ENCODE measurements at places on chromosomes 1 and 21.
A peak's percentile ranks its signal among the peaks of the same experiment; 100 is the strongest.

GRCh38 chr1:24909388-24909898 is 20.6 kb downstream of the RUNX3 start:
- no peak for DNase-seq

DNA sequence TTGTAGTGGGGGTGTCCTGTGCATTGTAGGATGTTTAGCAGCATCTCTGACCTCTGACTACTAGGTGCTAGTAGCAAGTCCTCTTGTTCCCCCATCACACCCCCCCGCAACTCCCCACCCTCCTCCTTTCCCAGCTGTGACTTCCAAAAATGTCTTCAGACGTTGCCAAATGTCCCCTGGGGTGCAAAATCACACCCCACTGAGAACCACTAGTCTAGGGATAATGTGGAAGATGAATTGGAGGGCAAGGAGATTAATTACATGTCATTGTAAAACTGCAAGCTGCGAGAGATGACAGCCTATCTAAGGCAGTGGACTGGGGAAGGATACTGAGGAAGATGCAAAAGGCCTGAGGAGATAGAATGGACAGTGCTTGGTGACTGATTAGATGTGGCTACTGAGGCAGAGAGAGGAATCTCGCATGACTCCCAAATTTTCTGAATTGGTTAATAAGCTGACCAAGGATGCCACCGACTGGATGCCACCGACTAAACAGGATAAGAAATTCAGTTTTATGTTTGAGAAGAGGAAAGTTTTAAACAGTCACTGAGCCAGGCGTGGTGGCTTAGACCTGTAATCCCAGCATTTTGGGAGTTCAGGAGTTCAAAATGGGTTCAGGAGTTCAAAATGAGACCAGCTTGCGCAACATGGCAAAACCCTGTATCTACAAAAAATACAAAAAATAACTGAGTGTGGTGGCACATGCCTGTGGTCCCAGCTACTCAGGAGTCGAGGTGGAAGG is 3.1 kb upstream of the JAK1 start:
- no peak for DNase-seq

- DNase-seq, result no peak
Observed at GRCh38 chr1:55064071-55064581, 24.8 kb downstream of the PCSK9 start.

DNA sequence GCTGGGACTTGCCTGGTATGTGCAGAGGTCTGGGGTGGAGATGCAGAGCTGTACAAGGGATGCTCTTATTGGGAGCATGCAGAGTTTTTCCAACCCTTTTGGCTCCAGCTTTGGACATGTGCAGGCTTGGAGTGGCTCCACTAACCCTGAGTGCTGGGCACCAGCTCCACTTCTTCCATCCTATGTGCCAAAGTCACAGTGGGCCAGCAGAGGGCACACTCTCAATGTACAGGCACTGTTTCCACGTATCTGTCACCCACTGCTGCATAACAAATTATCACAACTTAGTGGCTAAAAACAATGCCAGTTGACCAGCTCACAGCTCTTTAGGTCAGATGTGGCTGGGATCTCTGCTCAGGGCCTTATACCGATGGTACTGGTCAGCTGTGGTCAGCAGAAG is 631.8 kb downstream of the AJAP1 start:
- DNase-seq, result no peak

DNA sequence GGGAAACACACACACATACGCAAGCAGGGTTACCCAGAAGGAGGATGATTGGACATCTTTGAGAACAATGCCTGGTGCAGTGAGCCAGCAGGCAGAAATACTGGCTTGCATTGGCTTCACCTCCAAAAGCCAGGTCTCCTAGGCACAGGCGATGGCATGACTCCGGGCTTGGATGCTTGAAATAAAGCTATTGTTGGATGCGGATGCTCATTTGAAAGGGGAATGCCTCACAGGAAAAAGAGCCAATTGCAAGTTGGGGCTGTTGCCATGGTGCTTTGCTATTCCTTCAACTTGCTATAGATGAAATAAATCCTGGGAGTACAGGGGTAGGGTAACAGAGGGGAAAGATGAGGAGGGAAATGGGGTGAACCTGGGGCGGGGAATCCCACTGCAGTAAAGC is 180.7 kb upstream of the SGIP1 start:
- no peak for DNase-seq

DNA sequence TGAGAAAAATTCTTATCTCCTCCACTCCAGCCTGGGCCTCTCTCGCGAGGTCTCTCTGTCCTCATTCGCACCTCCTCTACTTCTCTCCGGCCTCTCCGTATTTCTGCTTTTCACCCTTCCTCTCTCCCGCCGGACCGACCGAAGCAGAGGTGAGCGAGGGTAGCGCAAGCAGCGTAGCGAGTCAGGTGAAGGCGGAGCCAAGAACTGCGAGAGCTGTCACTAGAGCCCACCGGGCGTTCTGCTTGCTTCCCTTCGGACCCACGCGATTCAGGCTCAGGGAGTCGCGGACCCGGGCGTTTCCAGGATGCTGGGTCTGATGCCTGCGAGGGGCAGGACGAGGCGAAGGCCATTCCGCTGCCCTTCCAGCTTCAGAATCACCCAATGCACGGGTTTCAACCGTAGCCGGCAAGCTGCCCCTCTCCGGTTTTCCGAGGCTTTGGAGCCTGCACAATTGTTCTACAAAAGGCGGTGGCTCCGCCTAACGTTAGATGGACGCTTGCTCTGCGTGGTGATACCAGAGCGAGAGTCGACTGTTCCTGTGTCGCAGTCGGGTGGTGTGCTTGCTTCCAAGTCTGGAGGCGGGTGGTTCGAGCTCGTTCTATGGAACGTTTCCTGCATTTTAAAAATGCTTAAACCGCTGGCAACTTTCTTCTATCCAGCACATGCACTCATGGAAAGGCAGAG is 310.2 kb downstream of the FAM72C start:
- DNase-seq, result no peak

DNA sequence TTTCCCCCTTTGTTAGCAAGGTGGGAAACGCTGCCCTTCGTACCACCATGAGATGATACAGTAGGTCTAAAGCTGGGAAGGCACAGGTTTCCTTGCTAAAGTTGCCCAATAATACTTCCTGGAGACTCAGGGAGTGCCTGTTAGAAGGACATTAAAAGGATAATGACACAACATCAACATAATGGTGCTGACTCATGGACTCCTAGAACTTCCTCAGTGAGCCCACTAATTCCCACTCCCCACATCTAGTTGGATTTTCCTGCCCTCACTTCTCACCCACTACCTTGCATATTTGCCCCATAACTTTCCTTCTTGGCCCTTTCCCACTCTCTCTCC is 17.5 kb downstream of the CFAP45 start:
- no peak for DNase-seq

GRCh38 chr1:43253173-43253572 is 16.6 kb upstream of the TMEM125 start:
- no peak for DNase-seq

DNA sequence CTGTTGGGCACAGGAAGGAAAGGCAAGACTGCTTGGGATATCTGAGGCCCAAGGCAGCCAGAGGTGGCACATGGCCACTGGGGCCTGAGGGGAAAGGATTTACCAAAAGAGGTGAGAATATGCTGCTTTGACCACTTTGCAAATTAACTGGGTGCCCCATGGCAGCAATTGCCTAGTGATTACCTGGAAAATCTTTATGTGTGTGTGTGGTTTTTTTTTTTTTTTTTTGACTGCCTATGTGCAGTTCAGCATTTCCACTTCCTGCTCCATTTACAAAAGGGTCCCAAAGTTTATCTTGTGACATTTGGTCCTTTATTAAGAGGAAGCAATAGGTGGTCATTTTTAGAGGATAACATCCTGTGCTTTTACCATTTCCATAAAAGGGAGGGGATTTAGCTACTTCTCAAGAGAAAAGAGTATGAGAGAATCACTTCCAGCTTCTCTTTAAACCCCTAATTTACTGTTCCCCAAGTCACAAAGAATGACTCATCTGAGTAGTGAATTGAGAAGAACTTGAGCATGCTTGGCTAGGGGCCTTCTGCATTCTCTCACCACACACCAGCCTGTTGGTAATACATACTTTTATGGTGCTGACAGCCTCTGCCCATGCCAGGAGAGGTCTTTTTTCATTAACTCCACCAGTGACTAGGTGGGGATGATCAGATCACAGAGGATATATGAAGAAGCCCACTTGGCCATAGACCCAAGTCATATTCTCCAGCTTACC is 52.1 kb downstream of the SYDE2 start:
- no peak for DNase-seq

DNA sequence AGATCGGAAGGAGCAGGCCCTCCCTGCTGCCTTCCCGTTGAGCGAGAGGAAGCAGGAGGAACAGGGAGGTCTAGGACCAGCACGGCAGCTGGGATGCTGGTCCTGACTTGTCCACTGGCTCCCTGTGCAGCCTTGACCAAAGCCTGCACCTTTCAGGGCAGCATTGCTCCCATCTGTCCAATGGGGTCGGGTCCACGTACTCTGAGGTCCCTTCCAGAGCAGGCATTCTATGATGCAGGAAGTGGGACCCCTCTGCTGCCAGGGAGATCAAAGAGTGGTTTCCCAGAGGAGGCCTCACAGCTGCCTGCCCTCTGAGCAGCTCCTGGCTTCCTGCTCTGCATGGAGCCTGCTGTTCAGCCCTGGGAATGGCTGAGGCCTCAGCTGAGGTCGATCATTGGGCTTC is 21.7 kb upstream of the ZNF362 start:
- DNase-seq, result no peak

GRCh38 chr1:40740039-40740996 is 43.3 kb upstream of the KCNQ4 start:
- no peak for DNase-seq

- peak; percentile 40 for DNase-seq
Observed at GRCh38 chr1:15956150-15956549, 19.8 kb downstream of the ZBTB17 start.

GRCh38 chr1:40423264-40423642 is 27.0 kb upstream of the ZFP69B start:
- no peak for DNase-seq

GRCh38 chr1:30822966-30823581 is 65.5 kb upstream of the LAPTM5 start:
- DNase-seq, result no peak

- DNase-seq, result peak; percentile 88
Observed at GRCh38 chr1:112715264-112716053, at the start of gene PPM1J. TSS of gene PPM1J (minus strand) at chr1:112715332. CDS start at chr1:112715301, 31 bp downstream.

DNA sequence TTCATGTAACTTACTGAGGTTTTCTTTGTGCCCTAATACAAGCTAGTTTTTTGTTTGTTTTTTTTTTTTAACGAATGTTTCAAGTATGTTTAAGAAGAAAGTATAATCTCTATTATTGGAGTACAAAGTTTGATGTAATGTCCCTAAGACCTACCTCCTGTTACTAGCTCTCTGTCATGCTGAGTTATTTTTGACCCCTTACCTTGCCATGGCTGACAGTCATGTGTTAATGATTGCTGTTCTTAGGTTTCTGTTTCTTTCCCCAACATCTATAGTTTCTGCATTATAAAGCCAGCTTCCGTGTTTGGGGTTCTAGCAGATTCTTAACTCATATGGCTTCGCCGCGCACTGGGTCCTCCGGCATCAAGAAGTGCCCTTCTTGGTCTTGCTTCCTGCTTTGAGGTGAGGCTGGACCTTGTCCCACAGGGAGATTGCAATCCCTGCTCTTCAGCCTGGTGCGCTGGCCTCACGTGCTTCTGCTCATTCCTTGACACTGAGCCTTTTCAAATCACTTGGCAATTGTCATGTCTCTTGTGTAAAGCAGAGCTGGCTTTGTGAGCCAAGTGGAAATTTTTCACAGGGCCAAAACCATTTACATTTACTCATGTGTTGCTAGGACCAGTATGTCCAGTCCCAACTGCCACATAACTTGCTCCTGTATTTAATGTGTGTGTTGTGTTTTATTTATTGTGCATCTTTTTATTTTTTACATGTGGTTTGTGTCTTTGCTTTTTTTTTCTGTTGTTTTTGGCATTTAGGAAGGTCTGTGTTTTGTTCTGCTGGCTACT is 135.0 kb upstream of the COL6A1 start:
- no peak for DNase-seq

GRCh38 chr1:188706742-188707141 is 1770.9 kb downstream of the BRINP3 start:
- no peak for DNase-seq

DNA sequence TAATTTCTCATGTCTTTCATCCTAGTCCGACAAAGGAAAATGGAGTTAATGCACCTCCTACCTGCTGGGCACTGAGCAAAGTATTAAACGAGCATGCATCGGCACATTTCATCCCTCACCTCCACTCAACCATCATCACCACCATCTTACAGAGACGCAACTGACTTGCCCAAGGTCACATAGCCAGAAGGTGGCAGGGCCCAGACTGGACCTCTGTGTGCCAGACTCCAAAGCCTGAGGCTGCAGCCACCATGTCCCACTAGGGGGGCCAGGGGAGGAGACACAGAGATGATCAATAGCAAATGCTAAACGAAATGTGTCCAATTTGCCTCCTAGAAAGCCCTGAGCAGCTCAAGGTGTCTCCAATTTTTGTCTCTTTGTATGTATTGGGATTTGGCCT is 163.7 kb upstream of the EDN2 start:
- DNase-seq, result no peak

DNA sequence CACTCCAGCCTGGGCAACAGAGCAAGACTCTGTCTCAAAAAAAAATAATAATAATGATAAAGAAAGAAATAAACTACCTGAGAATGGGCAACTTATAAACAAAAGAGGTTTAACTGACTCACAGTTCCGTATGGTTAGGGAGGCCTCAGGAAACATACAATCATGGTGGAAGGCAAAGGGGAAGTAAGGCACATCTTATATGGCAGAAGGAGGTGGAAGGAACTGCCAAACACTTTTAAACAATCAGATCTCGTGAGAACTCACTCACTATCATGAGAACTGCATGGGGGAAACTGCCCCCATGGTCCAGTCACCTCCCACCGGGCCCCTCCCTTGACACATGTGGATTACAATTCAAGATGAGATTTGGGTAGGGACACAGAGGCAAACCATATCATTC is 6.3 kb upstream of the EGLN1 start:
- no peak for DNase-seq

GRCh38 chr1:183871601-183872000 is 66.7 kb downstream of the RGL1 start:
- no peak for DNase-seq

- DNase-seq, result no peak
Observed at GRCh38 chr1:219520241-219520640, 92.7 kb downstream of the ZC3H11B start.

DNA sequence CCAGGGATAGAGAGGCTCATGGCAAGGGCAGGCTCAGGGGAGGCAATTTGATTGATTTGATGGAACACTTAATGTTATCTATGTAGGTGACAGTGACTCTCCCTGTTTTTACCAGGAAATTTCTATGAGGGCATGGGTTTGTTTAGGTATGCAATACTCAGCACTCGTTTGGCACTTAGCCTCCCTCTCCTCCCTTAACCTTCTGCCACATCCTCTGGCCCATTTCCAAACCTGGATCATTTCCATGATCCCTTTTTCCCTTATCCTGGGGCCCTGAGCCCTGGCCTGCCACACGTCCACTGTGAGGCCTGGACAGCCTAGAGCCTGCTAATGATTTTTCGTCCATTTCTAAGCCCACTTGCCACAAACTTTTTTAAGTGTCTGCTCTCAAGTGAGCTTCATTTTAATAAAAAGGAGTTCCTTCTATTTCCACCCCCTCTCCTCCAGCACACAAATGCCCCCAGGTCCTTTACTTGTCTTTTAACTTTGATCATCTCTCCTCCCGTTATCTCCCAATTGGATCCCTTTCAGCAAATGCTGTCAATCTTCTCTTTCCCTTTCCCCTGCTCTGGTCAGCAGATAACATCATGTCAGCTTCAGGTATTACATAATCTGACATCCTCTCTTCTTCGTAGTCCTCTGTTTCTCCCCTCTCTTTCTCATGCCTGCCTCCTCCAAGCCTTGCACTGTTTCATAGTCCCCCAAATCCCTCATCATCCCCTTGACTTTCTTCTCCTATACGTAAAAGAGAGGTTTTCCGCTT is 37.8 kb upstream of the GADD45A start:
- DNase-seq, result peak; percentile 37
